ENCODE measurements at places on chromosomes 7 and 10.

DNA sequence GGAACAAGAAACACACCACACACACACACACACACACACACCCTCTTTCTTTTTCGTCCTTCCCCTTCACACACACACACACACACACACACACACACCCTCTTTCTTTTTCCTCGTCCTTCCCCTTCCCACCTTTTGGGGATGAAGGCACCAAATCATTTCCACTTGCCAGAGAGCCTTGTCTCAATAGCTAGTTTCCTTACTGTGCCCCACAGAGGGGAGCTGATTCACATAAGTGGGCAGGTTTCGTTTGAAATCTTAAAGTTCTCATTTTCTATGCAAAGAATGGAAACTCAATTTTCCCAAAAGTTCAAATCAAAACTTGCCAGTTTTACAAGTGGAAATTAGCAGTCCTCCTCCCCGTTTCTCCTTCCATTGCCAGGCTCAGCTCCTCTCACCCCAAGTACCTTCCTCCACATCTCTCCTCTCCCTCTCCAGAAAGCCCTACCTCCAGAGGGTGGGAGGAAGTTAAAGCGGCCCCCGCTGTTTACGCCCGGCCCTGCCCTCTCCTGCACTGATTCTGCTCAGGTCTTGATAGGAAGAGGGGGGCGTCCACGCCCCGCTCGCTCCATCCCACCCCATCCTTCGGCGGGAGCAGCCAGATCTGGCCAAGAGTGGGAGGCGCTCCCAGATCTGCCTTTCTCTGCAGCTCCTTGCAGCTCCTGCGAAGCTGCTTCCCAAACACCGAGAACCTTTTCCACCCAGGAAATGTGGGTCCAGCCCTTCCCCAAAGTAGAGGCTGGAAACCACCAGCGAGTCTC lies 1.3 kb downstream of the CTTNBP2 start:
- DNase-seq = no peak

DNA sequence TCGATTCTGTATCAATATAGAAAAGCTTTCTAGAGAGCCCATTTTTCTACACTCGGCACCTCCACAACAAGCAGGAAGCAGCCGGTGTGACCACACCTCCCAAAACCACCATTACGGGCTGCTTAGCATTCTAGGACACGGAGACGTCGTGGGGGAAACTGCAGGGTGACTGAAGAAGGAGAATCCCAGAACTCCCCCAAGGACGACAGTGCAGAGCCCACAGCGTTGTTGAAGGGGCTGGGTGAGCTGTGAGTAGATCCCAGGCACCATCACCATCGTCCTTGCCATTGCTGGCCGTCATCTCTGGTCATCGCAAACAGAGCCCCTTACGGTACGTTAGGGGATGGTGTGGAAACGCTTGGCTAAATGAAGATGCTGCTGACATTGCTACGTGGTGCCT lies 351.8 kb downstream of the PTPRN2 start:
- DNase-seq = no peak

GRCh38 chr10:13711291-13711690 lies 124.5 kb downstream of the PRPF18 start:
- DNase-seq = no peak

GRCh38 chr10:34880817-34881216 lies 65.7 kb upstream of the PARD3 start:
- DNase-seq = no peak

GRCh38 chr10:53864846-53865245 lies 936.2 kb downstream of the PCDH15 start:
- DNase-seq = no peak

- no peak for DNase-seq
These were observed 1182.4 kb downstream of the DNAJB9 start for GRCh38 chr7:109752068-109752467.

DNA sequence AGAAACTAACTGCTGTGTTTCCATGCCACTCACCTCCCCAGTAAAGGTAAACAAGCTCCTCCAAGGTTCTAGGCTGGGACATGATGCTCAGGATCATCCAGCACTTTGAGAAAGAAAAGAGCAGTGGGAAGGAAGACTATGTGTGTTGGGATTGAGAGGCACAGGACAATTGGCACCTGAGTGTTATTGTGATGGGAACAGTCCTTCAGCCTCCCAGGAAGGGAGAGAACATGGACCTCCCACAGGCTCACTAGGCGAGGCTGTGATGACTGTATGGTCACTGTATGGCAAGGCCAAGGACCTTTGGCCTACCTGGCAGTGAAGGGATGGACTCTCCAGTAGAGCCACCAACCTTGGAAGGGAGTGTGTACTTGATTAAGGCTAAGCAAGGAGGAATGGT lies 123.2 kb upstream of the UNC5B start:
- no peak for DNase-seq

All from stimulated activated CD4-positive, alpha-beta T cell treated with anti-CD3 and anti-CD28 coated beads, TNF-alpha, amount 100 ng/mL, for 24 hours (primary cell).